Heart left ventricle (tissue), 16 donors: ENCODE measurements at places on chromosomes 1 and 21. TPM values are rescaled to one million over a fixed set of nuclear protein-coding genes. Genes with fewer than 3 reads are reported as not detected.
A peak's percentile ranks its signal among the peaks of the same experiment; 100 is the strongest.

DNA sequence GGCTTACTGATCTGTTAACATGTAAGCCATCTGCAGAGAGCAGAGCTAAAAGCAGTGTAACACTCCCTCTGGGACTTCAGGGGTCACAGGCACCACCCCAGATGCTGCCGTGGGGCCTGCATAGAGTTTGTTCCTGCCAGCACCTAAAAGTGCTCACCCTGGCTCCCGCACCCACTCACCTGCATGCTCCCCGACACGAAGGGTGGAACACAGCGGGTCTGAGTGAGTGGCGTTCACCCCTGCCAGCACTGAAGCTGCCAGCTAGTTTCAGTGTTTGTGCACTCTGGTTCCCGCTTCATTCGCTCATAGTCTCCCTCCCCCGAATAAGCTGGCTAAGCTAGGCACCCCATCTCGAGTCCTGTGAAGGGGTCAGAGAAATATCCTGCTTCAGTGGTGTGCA lies 1681.0 kb downstream of the NCAM2 start:
- no peak for DNase-seq

DNA sequence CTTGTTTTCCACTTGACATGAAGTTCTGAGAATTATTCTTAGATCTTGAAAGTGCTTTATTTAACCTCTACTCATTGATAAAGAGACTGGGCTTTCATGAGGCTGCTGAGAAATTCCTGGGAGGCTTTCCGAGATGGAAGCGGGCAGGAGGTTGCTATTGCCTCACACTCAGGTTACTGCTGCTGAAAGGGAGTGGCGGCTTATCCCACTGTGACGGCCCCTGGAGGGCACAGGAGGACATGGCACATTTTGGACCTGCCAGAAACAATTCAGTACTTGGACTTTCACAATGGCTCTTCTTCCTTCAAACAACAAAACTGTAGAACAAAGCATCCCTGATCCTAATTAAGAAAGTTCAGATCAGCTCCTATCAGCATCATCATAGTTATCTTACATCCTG lies 16.2 kb upstream of the MARK1 start:
- peak; percentile 47 for DNase-seq

DNA sequence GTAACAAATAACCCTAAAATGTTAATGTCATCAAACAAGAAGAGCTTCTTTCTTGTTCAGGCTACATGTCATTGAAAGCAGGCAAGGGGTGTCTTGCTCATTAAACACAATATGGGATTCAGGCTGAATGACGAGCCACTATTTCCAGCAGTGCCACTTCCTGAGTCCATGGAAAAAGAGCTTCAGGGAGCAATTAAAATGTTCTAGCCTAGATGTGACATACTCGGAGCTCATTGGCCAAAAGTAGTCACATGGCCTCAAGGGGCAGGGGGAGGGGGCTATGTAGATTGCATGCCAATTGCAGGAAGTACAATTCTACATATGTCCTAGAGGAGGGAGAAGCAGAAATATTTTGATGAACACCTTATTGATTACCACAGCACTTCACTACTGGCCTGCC lies 685.3 kb upstream of the ADGRL2 start:
- no peak for DNase-seq

DNA sequence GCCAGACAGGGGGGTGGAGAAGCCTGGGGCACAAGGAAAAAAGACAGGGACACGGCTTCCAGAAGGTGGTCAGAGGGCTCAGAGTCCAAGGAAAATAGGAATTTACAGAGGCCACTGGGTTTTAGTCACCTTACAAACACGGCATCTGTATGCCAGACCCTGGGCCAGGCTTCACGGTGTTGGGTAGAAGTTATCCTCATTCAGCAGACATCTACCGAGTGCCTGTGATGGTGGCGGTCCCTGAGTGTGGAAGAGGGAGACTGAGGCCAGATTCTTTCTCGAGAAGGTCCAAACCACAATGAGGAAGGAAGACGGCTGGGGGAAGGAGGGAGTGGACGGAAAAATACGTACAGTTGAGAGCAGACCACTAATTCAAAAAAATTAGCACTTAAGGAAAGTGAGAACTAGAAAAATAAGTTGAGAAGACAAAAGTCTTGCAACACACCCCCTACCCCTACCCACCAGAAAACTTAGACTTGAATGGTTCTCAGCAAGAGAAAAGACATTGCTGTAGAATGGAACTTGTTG lies 864 bp upstream of the BTG2 start:
- peak; percentile 39 for DNase-seq

- DNase-seq, result no peak
Measured at GRCh38 chr1:223208164-223209076, 65.4 kb upstream of the TLR5 start.

- no peak for DNase-seq
Measured at GRCh38 chr1:41503538-41504113, 19.1 kb upstream of the EDN2 start.

GRCh38 chr1:47677241-47677940 lies 239.5 kb downstream of the FOXD2 start:
- no peak for DNase-seq

DNA sequence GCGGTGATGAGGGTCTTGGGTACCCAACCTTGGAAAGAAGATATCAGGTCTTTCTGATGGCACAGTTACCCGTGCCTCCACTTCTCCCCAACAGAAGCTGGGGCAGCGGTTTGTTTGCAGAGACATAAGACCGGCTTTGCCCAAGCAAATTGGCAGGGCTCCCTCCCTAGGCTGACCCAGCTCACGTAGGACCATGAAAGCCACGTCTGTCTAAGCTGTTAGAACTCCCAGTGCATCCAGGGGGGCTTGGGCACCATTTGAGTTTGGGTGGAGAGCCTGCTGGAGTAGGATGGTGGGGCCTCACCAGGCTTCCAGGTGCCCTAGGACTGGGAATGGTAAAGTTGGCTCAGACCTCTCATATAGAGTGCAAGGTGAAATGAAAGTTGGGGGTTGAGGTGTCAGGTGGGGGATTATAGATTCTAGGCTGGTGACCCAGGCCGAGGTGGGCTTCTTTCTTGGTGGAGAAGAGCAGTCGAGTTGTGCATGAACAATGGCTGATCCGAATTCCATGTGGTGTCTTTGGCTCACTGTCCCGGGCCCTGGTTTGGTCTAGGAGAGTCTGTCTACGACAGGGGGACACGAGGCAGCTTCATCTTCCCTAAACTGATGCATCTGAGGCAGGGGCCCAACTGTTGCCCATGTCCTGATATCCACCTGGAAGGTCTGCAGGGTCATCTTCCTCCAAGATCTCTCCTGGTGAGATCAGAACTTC lies 3.4 kb downstream of the POU3F1 start:
- DNase-seq, result no peak

DNA sequence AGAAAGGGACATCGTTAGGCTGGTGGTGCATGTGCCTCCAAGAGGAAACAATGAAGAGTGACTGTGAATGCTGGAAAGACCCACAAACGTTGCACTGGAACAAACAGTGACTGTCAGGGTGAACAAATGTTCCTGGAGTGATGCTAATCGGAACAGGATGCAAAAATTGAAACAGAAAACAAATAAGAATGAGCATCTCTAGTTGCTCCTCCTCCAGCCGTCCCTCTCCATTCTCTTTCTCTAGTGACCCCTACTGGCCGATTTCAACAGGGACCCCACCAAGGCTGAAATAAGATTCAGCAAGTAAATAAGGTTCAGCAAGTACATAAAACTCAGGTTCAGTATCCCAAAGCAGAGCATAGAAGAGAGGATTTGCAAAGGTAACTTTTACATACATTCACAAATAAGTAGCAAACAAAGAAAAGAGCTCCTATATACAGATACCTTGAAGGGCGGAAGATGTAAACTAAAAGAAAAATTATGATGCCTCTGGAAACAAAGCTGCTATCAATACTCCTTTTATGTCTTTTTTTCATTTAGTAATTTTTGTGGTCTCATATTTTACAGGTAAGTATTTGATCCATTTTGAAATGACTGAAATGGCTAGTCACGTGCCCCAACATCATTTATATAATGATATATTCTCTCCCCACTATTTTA lies 836.1 kb upstream of the ADAMTS5 start:
- no peak for DNase-seq

AIRE gene
- polyA plus RNA-seq, result not detected

CAPN8 gene
- not detected for polyA plus RNA-seq

ATPAF1 gene
- polyA plus RNA-seq, result 263 TPM

AADACL3 gene
- polyA plus RNA-seq, result not detected

HPCAL4 gene
- 0.69 TPM for polyA plus RNA-seq

KCNA3 gene
- not detected for polyA plus RNA-seq
